Motor neuron (in vitro differentiated cells): ENCODE measurements at places on chromosomes 13 and 19.

DNA sequence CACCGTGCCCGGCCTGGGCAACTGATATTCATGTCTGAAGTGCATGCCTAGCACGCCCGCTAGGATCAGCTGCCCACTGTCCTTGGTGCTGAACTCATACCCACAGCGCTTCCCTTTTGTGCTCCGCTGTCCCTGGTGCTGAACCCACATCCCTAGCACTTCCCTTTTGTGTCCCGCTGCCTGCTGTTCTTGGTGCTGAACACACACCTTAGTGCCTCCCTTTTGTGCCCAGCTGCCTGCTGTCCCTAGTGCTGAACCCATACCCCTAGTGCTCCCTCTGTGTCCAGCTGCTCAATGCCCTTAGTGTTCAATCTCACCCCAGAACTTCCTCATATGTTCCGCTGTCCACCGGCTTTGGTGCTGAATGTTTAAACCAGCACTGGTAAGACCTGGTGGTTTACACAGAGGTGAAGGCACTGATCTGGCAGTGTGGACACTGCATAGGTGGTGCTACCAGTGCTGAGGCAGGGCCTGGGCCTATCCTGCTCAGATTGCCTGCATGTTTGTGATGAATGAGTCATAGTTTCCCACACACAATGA lies 26.3 kb upstream of the SIGLEC11 start:
- ATAC-seq, result peak; percentile 71

DNA sequence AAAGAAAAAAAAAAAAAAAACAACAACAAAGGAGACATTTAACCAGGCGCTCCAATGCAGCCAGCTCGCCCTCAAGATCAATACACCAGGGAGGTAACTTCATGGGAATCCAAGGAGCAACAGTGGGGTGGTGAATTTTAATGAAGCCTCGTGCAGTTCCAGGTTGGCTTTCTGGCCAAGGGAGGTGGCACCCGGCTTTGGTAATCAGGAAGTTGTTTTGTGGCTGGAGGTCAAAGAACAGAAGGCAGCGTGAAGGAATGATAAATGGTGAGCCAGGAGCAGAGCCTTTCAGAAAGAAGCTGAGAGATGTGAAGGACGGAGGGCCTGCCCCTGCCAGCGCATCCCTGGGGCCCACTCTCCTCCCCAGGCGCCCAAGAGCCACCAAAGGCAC lies 188.2 kb upstream of the TSC22D1 start:
- ATAC-seq, result peak; percentile 56

DNA sequence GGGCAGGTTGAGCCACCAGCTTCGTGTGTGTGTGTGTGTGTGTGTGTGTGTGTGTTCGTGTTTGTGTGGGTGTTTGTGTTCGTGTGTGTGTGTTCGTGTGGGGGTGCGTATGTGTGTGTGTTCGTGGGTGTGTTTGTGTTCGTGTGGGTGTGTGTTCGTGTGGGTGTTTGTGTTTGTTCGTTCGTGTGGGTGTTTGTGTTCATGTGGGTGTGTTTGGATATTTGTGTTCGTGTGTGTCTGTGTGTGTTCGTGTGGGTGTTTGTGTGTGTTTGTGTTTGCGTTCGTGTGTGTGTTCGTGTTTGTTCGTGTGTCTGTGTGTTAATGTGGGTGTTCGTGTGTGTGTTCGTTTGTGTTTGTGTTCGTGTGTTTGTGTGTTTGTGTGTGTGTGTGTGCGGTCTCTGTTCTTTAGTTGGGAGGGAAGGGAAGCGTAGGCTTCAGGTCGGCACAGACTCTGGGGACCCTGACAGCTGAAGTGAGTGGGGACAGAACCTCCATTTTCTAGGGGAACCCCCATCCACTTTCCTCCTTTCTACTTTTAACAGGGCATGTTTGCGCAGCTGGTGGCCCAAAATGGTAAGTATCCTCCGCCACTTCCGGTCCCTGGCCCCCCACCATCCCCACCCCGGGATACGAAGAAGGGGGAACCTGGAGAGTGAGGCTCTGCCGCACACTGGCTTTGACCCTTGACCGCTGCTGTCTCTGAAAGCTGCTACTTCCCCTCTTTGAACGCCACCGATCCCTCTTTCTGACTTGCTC lies 1.6 kb downstream of the TNFSF9 start:
- ATAC-seq, result no peak

- peak; percentile 79 for ATAC-seq
Measured at GRCh38 chr19:31223740-31224534, 125.3 kb downstream of the TSHZ3 start.

DNA sequence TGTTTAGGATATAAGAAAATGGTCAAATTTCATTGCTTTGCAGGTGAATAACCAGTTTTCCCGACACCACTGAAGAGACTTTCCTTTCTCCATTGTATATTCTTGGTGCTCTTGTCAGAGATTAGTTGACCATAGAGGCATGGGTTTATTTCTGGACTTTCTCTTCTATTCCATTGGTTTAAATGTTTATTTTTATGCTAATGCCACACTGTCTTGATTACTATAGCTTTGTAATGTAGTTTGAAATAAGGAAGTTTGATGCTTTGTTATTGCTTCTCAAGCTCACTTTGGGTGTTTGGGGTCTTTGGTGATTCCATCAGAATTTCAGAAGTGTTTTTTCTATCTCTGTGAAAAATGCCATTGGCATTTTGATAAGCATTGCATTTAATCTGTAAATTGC lies 190.0 kb upstream of the SPRY2 start:
- ATAC-seq, result no peak

- no peak for ATAC-seq
Measured at GRCh38 chr19:29372091-29372415, 153.7 kb upstream of the VSTM2B start.

- ATAC-seq, result no peak
Measured at GRCh38 chr13:43760257-43760656, 26.5 kb downstream of the ENOX1 start.

- ATAC-seq, result peak; percentile 97
Measured at GRCh38 chr19:55467236-55468053, 2.9 kb upstream of the C19orf85 start.

- no peak for ATAC-seq
Measured at GRCh38 chr19:42576241-42576640, 18.5 kb downstream of the CEACAM8 start.

- no peak for ATAC-seq
Measured at GRCh38 chr19:19134687-19135158, 3.6 kb downstream of the TMEM161A start.

- ATAC-seq, result no peak
Measured at GRCh38 chr13:40102360-40102727, 446.9 kb downstream of the COG6 start.

GRCh38 chr19:55912916-55913315 lies 19.2 kb downstream of the NLRP13 start:
- ATAC-seq, result no peak

GRCh38 chr13:112326821-112327370 lies 49.3 kb upstream of the SPACA7 start:
- no peak for ATAC-seq

DNA sequence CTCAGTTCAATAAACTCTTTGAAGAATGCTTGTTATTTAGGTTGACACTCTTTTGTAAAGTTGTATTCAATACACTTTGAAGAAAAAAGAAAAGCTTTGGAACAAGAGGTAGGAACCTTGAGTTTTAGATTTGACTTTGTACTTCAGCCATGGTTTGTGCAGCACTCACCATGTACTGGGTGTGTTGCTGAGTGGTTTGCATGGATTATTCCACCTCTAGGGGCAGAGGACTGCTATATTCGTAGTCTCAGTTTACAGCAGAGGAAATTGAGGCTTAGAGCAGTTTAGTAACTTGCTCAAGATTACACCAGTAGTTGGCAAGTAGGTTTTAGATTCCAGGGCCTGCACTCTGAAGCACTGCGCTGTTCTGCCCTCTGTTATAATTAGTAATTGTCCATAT lies 68.8 kb downstream of the DNAJC3 start:
- ATAC-seq, result no peak

GRCh38 chr13:104301171-104301975 lies 1235.2 kb upstream of the SLC10A2 start:
- ATAC-seq, result no peak

GRCh38 chr19:53882391-53883050 lies 524 bp downstream of the PRKCG start:
- ATAC-seq, result no peak

DNA sequence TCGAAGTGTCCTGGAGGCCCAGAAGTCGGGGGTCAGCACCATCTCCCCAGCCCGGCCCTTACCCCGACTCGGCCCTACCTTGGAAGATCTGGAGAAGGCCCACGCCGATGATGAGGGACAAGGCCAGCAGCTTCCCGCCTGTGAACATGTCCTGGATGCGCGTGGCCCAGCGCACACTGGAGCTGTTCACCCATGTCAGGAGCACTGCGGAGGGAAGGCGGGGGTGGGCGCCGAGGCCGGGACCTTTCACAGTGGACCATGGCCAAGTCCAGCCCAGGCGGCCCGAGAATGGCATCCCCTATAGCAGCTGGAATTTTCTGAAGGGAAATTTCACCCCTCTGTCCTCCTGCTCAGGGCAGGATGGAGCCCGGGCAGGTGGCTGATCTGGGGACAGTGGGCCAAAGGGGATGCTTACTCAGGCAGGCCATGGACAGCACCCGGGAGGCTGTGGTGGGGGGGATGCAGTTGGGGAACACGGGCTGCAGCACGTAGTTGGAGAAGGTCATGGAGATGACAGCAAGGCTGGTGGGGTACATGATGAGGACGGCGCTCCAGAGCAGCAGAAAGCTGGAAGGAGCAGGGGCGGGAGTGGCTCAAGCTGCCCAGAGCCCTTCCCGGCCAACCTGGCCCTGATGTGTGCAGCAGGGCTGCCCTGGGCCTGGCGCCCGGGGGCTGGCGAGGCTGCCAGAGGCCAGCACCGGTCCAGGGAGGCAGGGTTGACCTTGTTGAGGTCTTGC lies 13.0 kb downstream of the SLC7A10 start:
- no peak for ATAC-seq

DNA sequence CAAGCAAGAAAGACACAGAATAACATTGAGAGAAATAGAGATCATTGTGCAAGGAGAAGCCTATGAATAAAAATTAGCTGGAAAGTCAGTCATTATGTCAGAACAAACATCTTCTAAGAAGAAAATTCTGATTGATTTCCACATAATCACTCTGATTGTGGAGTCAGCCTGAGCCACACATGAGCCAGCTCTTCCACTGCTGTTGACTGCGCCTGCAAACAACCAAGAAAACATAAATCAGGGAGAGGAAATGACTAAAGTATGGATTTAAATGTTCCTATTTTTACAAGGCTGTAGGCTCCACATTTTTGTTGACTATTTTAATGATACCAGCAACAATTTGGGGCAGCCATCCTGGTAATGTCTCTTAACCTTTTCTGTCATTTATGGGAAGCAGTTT lies 962.3 kb downstream of the EFNB2 start:
- ATAC-seq, result peak; percentile 65

GRCh38 chr19:54551293-54551692 lies 22.3 kb upstream of the LILRA2 start:
- no peak for ATAC-seq

DNA sequence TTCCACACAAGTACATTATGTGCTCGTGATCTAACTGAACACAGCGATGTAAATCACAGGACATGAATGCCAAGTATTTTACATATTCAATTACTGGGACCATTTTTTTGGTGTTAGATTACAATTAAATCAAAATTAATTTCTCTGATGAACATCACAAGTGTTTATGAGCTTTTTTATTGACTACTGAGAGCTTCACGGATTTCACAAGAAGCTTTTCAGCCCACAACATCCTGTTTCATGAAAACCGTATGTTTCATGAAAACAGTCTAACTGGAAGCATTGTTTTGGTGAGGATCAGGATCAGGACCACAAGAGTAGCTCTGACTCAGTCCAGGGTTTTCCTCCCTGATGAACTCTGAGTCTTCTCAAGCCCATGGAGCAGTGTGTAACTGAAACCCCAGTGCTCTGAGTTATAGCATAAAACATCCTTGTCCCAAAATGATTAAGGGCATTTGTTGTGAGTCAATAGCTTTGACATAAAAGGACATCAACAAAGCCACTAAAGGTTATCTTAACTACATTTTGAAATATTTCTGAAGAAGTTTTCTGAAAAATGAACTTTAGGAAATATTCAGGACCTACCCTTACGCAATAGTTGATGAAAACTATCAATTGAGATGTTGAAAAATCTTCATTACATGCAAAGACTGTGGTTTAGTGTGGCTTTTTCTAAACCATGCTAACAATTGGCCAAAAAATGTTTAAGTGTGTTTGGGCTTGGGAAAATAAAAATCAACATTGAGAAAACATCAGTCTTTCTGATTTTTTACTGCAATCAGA lies 49.3 kb downstream of the UFM1 start:
- ATAC-seq, result no peak

GRCh38 chr19:1756705-1757465 lies 3.6 kb downstream of the ONECUT3 start:
- no peak for ATAC-seq

DNA sequence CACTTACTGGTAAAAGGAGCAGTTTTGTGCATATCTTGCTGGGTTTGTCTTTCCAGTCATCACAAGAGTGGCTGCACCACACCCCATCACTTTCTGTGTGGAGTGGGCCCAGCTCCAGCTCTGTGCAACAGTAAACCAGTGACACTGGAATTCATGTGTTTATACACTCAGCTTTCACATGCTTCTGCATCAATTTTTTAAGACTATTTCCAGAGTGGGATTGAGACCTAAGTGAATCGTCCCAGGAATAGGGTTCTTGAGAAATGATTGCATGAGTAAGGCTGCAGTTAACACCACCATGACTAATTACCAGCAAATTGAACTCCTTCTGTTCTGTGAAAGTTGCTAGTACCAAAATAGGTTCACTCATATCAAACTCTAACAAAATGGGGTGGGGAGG lies 5.3 kb upstream of the CFAP97D2 start:
- no peak for ATAC-seq

GRCh38 chr13:113766035-113766800 lies 7.2 kb downstream of the TMEM255B start:
- ATAC-seq, result no peak

DNA sequence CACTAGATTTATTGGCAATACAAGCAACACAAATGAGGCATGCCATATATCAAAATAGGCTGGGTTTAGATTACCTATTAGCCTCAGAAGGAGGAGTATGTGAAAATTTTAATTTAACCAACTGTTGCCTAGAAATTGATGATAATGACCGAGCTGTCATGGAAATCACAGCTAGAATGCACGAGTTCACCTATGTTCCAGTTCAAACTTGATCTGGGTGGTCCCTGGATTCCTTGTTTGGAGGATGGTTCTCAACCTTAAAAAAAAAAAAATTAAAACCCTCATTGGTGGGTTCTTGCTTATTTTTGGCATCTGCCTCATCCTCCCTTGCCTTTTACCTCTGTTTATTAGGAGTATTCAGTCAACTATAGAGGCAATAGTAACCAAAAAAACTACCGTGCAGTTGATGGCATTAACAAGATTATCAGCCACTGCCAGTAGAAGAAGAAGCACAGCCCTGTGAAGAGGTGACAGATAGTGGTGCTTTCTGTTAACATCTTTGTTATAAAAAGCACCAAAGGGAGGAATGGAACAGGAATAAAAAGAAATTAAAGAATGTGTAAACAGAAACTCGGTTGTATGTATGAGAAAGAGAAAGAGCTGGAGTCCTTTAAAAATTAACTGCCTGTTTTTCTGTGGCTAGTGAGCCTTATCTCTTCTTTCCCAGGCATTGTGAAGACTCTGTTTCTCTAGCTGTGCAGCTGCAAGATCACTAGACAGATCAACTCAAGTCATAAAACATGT lies 106.4 kb downstream of the ZNF429 start:
- no peak for ATAC-seq

- peak; percentile 30 for ATAC-seq
Measured at GRCh38 chr19:58466089-58466759, 656 bp upstream of the ZNF324 start.
